ENCODE measurements at places on chromosomes 4 and X.

GRCh38 chrX:19373351-19373891, 29.7 kb downstream of the PDHA1 start:
- DNase-seq: no peak

DNA sequence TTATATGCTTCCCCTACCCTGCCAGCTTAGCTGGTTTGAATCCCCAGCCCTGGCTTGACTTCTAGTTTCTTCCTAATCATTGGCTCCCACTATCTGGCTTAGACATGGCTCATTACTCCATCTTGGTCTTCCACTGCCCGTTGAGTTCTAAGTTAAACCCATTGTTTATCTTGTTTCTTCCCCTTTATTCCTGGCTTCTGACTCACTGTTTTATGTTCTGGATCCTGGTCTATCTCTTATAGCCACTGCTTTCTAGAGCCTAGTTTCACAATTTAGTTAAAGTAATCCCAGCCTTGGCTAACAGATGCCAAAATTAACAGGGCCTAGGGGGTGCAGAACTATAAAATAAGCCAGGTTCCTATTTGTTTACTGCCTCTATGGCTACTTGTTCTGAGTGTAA, 120.9 kb downstream of the ARHGEF9 start:
- DNase-seq: no peak

DNA sequence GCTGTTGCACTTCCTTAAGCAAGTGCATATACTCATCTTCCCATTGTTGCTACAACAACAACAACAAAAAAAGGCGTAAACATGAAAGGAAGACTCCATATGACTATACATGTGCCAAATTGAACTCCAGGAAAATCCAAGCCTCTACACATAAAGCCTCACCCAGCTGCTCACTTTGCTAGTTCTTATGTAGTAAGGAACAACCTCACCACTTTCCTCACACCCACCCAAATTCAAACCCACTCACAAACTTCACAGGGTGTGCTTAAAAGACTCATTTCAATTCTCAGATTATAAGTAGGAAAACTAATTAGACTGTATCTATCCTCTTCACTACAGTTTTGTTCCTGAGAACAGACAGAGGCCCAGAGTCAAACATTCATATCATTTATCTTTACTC, 671.1 kb upstream of the INTU start:
- no peak for DNase-seq

- peak; percentile 28 for DNase-seq
These were observed 16.8 kb downstream of the FGFR3 start for GRCh38 chr4:1809754-1810502.

DNA sequence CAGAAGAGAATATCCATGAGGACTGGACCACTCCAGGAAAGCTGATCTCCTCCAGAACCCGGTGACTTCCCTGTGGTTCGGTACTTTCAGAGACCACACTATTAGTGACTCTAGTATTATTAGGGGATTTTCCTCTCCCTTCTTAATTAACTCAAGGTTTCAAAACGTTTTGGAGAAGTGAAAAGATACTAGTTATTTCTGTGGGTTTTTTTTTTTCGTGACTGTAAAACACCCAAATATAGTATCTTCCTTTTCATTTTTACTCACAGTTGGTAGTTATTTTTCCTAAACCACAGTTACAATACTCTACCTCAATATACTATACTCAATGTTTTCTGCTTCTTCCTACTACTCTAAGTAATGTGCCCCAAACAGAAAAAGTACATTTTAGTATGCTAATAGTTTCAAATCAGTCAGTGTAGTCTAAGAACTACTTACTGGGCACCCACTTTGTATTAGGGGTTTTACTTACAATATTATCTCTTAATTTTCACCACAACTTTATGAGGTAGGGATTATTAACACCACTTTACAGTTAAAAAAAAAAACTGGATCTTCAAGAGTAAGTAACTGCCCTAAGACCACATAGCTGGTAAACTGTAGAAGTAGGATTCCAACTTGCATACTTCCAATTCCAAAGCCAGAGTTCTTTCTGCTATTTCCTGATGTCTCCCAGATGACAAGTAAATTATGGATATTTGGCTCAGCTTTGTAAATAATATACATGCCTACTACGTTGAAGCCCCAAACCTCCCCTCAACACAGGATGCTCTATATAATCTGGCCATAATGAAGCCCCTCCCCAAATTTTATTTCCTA, 45.0 kb downstream of the SLC9A7 start:
- no peak for DNase-seq

- peak; percentile 9 for DNase-seq
These were observed 17.1 kb upstream of the MAP7D3 start for GRCh38 chrX:136268051-136269048.

DNA sequence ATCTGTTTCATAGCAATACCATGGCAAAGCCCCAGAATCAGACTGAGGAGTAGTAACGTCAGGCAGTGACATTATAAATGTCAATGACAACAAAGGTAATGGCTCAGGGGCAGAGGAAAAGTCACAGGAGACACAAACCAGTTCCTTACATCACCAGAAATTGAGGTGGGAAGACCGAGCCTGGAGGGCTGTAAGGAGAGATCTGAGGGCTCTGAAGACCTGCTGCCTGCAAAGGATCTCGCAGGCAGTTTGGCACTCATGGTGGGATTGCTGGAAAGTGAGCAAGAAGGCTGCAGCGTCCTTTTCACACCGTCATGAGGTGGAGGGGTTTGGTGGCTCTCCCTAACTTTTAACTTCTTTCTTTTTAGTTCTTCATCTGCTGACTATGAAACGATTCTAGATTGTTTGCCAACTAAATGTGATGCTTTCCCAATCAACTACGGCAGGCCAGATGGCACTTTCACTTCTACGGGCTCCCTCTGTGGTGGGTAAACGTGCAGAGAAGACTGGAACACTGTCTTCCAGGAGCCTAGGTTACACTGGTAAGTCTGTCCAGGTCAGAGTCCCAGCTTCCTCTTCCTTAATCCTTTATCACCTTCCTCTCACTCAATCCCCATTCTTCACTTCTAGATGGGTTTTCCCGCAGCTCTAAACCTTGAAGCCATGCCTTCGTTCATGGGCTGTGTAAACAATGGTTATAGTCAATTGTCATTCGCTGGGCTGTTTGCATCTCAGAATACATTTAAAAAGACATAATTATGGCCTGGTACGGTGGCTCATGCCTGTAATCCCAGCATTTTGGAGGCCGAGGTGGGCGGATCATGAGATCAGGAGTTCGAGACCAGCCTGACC, 58.2 kb downstream of the TBC1D9 start:
- DNase-seq: no peak

- DNase-seq: no peak
These were observed 81.9 kb downstream of the ATP11C start for GRCh38 chrX:139850968-139851367.

- DNase-seq: no peak
These were observed 98.9 kb downstream of the HPGD start for GRCh38 chr4:174423257-174423944.

- no peak for DNase-seq
These were observed 126.3 kb downstream of the PRDM5 start for GRCh38 chr4:120796271-120796670.

DNA sequence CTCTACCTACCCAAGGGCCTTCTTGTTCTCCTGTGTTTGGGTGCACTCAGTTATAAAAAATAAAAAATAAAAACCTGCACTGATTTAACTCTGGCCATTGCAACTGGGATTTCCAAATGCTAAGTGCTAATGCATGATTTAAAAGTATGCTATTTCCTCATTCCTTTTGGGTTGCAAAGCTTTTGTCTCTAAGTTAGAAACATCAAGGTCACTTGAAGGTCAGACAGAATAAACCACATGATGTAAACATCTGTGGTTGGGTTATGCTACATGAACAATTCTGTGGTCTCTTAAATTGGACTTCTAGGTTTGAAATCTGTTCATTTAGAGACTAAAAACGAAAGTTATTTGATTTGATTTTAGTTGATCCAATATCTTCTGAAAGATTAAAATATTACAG, 1547.4 kb upstream of the TENM3 start:
- no peak for DNase-seq
